ENCODE measurements at places on chromosomes 16 and 17. TPM values are rescaled to one million over a fixed set of nuclear protein-coding genes. Genes with fewer than 3 reads are reported as not detected.

DNA sequence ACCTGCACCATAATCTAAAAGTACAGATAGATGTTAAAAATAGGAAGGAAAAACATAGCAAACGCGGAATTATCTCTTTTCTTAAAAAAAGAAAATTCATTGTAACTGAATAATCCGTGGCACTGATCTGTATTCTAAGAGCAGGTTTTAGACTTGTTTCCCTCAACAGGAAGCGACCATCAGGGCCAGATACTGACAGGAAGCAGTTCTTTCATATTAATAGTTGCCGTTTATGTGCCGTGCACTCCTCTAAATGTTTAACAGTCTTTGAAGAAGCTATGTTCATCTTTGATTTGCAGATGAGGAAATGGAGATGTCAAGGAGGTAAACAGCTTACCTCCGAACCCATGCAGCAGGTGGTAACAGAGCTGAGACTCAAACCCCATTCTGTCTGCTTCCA lies 23.6 kb downstream of the DYNLRB2 start:
- DNase-seq: no peak

GRCh38 chr16:73172241-73172972 lies 124.5 kb upstream of the ZFHX3 start:
- no peak for DNase-seq

- peak; percentile 84 for DNase-seq
Measured at GRCh38 chr16:81518439-81518757, 73.8 kb downstream of the CMIP start.

DNA sequence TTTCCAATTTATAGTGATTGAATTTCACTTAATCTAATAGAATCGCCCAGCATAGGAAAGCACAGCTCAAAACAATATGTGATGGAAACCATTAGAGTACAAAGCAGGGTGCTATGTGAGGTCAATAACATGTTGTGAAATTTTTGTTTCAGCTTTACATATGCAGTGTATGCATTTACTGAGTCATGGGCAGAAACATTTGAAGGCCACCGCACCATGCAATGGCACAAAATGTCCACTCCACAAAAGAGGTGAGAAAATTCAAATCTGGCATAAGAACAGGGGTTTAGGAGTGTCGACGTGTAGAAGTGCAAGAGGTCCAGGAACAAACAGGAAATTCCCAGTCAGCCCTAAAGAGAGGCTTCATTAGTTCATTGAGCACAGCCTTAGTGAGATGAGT lies 131.2 kb downstream of the ANKFN1 start:
- DNase-seq: no peak

DNA sequence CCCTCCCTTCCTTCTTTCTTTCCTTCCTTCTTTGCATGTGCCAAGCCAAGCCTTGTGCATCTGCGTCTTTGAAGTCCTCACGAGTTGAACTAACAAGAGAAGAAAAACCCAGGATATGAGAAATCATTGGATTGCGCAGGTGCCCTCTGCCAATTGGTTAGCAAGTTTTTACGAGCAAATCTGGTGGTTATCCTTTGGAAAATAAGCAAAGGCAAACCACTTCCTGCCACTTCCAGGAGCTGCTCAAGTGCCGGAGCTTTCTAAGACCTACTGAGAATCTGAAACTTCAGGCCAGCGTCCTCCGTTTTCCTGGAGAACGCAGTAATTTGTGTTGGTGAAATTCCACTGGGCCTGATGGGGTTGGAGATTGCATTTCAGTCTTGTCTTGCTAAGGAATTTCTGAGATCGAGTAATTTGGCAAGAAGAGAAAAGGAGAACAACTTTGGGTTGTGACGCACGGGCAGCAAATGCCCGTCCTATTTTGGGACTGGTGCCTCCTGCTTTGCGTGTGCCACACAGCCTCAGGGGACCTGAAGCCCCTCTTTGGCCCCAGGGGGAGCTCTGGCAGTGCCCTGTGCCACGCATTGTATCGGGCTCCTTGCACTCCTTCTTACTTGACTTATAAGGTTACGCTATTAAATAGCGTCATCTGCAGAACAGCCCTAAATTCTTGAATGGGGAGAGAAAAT lies 56.4 kb downstream of the CMIP start:
- no peak for DNase-seq

DNA sequence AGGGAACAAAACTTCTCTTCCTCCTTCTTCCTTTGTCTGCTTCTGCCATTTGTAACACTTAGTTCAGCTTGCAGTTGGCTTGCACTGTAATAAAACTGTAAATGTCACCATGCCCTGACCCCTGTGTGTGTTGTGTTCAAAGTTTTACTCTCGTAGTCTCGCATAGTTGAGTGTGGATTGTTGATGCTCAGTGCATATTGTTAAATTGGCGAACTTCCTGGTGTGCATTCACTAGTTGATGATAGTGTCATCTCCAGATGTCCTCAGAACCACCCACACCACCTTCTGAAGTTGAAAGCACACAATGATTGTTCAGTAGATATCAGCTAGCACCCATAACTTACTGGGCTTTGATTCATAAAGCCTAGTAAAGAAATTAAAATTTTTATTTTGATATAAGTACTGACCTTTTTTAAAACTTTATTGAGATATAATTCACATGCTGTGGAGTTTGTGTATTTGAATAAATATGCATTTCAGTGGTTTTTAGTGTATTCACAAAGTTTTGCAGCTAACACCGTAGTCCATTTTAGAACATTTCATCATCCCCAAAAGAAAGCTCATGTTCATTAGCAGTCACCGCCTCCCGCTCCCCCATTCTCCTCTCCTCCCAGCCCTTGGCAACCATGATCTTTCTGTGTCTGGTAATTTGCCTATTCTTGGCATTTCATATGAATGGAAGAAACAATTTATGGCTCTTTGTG lies 25.0 kb downstream of the USP10 start:
- no peak for DNase-seq

DNA sequence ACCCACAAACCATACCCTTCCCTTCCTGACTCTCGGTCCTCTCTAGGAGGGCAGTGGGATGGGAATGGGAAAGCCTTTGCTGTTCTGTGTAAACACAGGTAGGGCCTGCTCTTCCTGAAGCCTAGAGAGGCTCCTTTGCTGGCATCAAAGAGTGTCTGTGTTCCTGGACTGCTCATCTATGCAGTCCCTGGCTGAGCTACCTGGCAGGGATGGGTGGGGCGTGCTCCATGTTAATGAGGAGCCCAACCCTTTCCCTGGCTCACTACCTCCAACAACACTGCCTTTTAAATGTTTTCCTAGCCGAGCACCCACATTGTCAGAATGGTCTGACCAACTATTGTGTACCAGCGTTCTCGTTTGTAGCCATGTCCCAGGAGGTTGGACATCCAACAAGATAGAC lies 26.6 kb upstream of the NAGLU start:
- DNase-seq: no peak

- no peak for DNase-seq
Measured at GRCh38 chr16:48659940-48660339, 50.0 kb upstream of the N4BP1 start.

GRCh38 chr16:11303405-11304138 lies 22.4 kb upstream of the PRM1 start:
- DNase-seq: no peak

- DNase-seq: no peak
Measured at GRCh38 chr16:51569203-51569931, 418.3 kb upstream of the SALL1 start.

DNA sequence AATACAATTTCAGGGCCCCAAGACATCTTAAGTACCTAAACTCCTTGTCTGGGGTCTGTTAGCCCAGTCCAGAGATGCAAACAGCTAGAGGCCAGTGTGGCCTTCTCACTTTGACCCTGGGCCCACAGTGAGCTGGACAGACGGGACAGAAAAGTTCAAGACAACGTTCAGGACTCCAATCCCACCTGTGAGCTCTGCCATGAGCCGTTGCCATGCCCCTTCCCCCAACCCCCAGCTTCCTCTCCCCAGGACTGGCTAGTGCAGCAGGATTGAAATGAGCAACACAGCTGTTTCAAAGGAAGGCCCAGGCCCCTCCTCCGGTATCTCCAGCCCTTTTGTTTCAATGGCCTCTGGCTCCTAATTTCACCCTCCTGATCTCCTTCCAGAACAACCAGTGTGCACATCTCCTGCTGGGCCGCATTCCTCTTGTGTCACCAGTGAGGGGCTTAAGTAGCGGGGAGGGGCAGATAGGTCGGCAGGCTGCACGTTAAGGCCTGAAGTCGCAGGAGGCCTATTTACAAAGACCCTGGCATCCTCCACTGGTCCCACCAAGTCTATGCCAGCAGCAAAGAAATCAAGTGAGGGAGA lies 11.3 kb downstream of the AXIN2 start:
- peak; percentile 36 for DNase-seq

DNA sequence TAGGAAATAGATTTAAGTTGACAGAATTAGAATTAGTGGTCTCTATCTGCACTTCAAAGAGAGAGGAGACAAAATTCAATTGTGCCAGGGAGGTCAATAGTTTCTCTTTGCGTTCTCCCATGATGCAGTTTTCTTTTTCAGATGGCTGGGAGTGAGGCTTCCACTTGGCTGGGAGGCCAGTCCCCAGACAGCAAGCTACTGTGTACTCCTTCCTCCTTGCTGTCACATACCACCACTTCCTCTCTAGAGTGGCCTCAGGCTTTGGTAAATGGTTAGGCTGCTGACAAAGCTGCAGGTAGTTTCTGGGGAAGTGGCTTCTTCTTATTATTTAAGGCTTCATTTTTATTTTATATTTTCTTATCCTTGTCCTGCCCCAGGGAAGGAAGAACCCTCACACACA lies 106.2 kb upstream of the HS3ST4 start:
- DNase-seq: no peak

GRCh38 chr16:83966153-83966696 lies 1.8 kb upstream of the NECAB2 start:
- peak; percentile 75 for DNase-seq

- peak; percentile 78 for DNase-seq
Measured at GRCh38 chr16:886084-886543, 84.7 kb downstream of the LMF1 start.

DNA sequence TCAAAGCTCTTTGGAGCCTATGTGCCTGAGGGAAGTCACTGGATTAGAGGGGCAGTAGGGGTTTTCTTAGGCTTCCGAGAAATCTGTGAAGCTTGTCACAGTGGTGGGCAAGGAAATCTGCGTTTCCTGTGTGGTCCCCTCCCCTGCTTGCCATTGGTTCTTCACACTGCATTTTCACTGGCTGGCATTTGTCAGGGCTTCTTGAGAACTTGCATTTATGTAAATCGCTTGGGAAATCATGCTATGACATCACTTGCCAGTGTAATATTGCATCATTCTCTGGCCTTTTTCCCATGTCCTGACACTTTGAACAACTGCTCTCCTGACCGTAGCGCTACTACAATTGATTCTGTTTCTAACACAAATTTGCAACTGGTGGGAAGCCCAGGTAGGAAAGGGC lies 1.8 kb downstream of the CACNG3 start:
- no peak for DNase-seq

- DNase-seq: no peak
Measured at GRCh38 chr17:67571478-67571877, 146.3 kb upstream of the NOL11 start.

DNA sequence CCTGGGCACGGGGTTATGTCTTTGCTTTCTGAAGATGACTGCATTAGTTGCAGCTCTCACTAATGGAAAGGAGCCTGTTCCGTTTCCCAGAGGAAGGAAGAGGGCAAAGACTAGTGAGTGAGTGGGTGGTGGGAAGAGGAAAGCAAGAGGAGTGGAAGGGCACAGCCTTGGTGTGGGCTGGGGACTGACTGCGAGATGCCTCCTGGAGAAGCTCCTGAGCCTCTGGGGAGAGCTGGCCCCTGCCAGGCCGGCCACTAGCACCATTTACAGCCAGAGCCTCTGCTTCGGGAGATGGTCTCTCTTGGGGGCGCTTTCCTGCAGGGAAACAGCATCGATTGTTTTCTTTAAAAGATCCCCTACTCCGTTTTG lies 825 bp upstream of the RHBDL3 start:
- DNase-seq: no peak

MSI2 gene
- 23.1 TPM for total RNA-seq

CHRNE gene
- total RNA-seq: not detected

KRT33B gene
- not detected for total RNA-seq

SAMD14 gene
- total RNA-seq: 29.4 TPM

ALOX15 gene
- not detected for total RNA-seq

SYCE1L gene
- 3.1 TPM for total RNA-seq

CCL4L2 gene
- not detected for total RNA-seq

TMEM204 gene
- total RNA-seq: 9.7 TPM

SCPEP1 gene
- 50.8 TPM for total RNA-seq

Measured in chondrocyte (in vitro differentiated cells).